ENCODE measurements at places on chromosomes 7 and 10.

DNA sequence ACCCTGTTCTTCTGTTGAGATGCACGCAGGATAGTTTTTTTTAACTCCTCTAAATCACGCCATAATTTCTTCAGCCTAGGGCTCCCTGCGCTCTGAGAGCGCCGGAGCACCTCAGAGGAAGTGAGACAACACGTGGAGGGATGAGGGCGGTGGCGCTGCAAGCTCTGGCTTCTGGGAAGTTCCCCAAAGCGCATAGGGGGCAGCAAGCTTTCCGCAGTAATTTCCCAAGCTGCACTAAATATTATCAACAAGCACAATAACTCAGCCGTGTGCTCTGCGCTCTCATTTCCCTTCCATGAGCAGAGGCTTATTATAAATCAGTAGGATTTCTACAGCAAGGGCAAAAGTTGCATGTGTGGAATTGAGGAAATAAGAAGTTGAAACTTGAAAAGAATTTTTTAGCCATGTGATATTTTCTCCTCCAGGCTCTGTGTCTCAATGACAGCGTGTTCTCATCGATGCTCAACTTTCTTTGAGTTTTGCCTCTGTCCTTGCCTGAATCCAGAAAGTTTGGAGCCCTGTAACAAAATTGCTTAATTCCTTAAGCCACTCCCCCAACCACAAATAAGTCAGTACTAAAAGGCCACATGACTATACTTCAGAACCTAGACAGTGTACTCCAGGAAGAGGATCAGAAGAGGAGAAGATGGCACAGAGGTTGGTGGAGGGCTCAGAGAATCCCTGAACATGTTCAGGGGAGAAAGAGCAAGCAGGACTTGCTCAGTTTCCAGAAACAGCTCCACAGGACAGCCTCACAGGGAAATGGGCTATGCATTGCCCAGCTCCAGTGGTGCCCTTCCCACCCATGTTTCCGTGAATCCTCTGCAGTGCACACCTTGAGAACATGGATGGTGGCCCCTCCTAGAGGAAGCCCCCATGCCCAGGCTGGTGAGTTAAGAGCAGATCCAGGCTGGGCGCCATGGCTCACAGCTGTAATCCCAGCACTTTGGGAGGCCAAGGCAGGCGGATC is 221.5 kb upstream of the GHITM start:
- no peak for DNase-seq

- no peak for DNase-seq
Measured at GRCh38 chr7:108270385-108271015, 140.3 kb upstream of the LAMB4 start.

- DNase-seq, result no peak
Measured at GRCh38 chr10:101762736-101763135, 13.2 kb downstream of the FGF8 start.

- DNase-seq, result no peak
Measured at GRCh38 chr7:133398506-133398905, 145.6 kb downstream of the EXOC4 start.

GRCh38 chr10:74743401-74743800 is 83.0 kb upstream of the KAT6B start:
- no peak for DNase-seq

DNA sequence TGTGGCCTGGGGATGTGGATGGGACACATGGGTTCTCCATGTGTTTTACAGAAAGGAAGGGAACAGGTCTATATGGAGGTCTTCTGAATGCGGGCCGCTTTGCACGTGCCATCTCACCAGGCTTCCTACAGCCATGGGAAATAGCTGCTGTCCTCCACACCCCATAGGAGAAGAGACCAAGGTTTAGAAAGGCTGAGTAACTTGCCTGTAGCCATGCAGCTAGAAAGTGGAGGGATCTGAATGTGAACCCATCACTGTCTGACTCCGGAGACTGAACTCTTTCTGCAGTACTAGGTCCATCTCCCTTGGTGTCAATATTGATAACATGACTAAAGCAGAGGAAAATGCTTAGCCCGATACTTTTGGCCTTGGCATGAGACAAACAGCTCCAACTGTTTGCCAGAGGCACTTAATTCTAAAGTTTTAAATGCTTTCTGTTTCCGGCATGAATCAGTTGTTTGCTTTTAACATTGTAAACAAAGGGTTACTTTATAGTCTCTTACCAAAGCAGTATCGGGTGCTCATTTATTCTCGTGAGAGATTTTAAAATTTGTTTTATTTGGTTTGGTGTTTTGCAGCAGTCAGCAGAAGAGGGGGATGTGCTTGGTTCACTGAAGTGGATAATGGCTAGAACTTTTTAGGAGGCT is 64.8 kb upstream of the LOXL4 start:
- DNase-seq, result no peak

DNA sequence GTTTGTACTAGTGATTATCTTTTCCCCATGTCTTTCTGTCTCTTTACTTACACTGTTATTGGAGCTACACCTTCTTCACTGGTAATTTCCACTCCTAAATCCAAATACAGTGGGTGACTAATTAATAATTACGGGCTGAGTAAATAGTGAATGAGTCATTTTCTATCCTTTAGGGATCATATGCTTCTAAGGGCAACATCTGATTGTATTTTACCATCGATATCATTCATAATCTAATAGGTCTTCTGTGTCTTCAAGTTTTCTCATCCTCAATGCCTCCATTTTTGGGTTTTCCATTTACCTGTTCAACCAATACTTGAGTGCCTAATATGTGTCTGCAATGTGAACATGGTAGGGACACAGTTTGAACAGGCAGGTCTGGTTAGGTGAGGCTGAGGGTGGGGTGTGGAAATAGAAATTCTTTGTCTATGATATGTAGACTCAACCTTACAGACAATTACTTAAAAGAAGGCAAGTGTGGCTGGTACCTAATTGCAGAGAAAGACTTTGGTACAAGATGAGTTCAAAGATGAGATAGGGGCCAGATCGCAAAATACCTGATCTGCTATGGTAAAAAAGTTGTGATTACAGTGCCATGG is 5.9 kb upstream of the DHX32 start:
- DNase-seq, result no peak

GRCh38 chr7:45901566-45901965 is 13.3 kb downstream of the IGFBP1 start:
- no peak for DNase-seq

- no peak for DNase-seq
Measured at GRCh38 chr7:7327423-7327822, 145.1 kb downstream of the C1GALT1 start.

DNA sequence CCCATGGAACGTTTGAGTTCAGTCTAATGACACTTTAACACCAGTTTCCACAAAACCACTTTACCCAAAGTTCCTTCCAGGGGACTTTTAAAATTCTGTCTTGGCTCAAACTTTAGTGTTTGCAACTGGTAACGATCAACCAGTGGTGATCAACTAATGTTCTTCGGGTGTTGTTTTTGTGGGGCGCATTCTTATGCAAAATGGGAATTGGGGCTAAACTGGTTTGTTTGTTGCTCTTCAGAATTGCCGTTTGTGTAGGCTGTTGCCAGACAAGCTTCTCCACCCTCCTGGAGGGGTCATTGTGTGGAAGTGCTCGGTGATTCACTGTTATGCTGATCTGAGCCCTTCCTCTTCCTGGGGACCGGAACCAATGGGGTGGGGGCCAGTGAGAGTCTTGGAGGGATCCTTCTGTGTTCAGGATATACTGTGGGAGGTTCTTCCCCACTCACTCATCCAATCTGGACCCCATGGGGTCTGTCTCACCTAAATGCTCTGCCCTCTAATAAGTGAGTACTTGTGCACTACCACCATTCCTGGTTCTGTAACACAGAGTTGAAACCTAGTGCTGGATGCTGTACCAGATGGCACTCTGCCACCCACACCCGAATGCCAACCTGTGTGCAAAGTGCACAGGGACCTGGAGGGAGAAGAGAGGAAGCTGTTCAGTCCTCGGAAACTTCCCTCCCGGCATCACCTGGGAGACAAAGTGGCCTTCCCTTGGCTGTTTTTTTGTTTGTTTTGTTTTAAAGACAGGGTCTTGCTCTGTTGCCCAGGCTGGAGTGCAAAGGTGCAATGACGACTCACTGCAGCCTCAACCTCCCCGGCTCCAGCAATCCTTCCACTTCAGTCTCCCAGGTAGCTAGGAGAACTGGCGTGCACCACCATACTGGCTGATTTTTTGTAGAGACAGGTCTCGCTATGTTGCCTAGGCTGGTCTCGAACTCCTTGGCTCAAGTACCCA is 2.1 kb downstream of the NFE2L3 start:
- peak; percentile 56 for DNase-seq

GRCh38 chr7:24608504-24608903 is 35.3 kb downstream of the PALS2 start:
- no peak for DNase-seq

DNA sequence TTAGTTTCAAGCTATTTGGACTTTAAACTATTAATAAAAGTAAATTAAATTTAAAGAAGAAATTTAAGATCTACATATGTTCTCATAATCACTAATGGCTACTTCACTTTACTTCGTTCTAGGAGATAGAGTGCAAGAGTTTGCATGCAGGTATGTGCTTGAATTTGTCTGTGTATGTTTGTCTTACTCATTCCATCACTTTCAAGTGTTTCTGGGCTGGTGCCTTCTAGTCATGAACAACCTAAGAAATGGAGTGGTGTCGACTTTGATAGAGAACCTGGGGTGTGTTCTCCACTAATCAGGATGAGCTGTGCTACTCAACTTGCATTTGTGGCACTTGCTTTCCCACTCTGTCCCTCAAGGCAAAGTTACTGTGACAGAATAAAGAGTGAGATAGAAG is 169.9 kb downstream of the KCND2 start:
- DNase-seq, result no peak

DNA sequence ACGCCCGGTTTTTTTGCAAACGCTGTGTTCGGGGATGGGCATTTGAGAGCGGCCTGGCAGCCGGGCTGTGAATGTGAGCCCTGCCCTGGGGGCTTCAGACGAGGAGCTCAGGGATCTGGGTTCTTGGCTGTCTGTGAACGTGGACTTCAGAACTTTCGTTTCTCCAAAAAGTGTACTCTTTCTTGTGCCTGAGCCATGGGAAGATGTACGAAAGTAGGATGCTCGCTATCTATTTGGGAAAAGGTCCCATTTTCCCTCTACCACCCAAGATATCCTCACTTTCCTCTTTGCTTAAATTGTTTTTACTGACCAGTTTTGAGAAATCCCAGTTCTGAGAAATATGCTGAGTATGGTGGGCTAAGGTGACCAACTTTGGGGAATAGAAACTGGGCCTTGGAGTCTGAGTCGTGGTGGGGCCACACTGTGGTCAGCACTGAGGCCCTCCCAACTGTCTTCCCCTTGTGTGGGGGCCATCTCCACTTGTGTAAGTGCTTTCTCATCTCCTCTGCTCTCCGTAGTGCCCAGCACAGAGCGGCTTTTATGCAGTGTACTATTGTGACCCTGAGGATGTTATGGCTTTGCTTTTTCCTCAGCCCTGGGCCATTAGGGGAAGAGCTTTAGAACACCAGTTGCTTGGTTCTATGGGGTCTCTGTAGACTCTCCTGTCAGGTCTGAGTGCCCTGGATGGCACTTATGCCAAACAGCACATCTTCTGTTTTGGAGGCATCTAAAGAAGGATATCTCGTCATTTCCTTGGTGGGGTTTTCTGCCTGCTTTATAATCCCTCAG is 918 bp downstream of the DBNL start:
- no peak for DNase-seq

DNA sequence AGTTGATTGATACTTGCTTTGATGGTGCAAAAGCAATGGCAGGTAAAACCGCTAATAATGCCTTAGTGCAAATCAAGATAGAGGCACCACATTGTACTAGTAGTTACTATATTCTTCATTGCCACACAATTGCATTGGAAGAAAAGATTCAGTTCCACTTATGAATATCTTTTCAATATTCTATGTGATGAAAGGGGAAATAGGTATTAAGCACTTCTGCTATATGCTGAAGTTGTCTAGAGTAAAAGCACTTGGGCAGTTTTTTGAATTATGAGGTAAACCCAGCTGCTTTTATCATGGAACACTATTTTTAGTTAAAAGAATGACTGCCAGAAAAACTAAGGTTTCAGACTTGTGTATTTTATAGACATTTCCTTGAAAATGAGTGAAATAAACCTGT is 15.5 kb downstream of the ENTPD7 start:
- no peak for DNase-seq

- no peak for DNase-seq
Measured at GRCh38 chr10:100357059-100357858, 10.2 kb downstream of the SCD start.

- DNase-seq, result peak; percentile 71
Measured at GRCh38 chr7:2037808-2038522, 194.8 kb downstream of the MAD1L1 start.

DNA sequence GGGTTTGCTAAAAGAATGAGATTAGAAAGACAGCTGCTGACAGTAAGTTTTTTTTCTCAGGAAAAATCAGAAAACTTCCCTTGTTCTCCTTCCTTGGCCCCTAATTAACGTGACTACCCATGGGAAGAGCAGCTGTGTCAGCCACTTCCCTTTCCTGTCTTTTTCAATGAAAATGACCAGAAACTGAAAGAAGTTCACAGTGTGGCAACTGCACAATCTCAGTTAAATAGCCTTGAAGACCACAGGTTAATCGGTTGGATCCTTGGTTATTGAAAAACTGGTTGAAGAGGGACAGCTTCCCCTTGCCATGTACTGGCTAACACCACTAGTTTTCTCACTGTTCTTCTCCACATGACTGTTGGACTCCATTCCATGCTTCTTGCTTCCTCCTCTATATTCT is 148.8 kb upstream of the AGR3 start:
- no peak for DNase-seq

DNA sequence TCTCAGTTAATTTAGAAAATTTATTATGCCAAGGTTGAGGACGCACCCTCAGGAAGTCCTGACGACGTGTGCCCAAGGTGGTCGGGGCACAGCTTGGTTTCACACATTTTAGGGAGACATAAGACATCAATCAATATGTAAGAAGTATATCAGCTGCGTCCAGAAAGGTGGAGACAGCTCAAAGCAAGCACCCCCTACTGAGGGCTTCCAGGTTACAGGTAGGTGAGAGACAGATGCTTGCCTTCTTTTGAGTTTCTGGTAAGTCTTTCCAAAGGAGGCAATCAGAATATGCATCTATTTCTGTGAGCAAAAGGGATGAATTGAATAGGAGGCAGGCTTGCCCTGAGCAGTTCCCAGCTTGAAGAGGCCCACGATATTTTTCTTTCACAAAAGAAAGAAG is 614.3 kb downstream of the XPNPEP1 start:
- DNase-seq, result no peak

DNA sequence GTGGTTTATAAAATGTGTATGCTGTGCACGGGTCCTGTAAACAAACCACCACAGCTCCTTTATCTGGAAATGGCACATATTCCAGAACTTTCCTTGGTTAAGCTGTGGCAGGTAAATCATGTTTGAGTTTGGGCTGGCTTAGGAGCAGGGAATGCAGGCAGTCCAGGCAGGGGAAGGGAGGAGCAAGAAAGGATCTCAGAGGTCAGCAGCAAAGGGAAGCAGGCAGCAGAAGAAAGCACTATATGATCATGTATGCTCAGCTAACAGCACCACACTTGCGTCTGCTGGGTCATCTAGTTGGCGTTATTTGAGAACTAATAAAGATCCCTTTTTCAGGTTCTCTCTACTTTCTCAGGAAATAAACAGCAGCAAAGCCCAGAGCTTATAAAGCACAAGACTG is 7.8 kb downstream of the ICA1 start:
- no peak for DNase-seq

DNA sequence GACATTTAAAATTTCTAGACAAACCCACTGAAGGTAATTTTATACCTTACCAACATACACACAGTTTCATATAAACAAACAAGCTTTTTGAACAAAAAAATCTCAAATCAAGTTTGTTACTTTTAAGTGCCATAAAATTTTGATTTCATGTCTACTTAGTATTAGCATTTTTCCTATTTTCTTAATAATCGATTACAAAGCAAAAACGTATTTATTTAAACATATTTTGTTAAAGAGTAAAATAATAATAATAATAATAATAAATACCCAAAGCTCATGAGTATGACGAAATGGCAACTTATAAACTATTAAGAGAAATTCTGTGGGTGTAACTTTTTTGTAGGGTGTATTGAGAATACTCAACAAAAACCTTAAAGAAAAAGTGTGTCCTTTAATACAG is 177.6 kb downstream of the GALNT11 start:
- no peak for DNase-seq

All from fibroblast of pulmonary artery (primary cell).